GM03348 (cell line): ENCODE measurements at places on chromosomes 7 and 10.
A peak's percentile ranks its signal among the peaks of the same experiment; 100 is the strongest.

DNA sequence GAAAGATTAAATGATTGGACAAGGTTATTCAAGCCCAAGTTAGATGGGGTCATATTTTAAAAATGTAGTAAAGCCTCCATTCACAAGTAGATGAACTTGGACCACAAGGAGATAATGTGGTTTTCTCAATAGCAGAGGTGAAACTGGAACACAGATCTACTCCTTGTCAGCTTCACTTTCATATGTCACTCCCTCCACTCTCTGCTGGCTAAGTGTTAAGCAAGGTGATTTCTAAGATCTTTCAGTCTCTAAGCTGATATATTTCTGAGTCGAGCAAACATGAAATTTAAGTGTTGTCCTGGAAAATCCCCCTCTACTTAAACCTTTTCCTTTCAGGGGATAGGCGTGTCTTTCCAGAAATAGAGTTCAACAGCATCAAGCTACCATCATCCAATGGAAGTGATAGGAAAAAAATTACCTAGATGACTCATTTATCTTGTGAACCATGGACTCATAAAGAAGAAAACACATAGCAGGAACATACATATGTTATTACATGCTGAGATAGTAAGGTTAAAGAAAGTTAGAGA is 275.0 kb downstream of the PTEN start:
- DNase-seq: no peak

GRCh38 chr7:12879139-12879538 is 191.7 kb downstream of the ARL4A start:
- DNase-seq: no peak

- DNase-seq: peak; percentile 64
Observed at GRCh38 chr7:101399759-101400158, 37.1 kb downstream of the COL26A1 start.

DNA sequence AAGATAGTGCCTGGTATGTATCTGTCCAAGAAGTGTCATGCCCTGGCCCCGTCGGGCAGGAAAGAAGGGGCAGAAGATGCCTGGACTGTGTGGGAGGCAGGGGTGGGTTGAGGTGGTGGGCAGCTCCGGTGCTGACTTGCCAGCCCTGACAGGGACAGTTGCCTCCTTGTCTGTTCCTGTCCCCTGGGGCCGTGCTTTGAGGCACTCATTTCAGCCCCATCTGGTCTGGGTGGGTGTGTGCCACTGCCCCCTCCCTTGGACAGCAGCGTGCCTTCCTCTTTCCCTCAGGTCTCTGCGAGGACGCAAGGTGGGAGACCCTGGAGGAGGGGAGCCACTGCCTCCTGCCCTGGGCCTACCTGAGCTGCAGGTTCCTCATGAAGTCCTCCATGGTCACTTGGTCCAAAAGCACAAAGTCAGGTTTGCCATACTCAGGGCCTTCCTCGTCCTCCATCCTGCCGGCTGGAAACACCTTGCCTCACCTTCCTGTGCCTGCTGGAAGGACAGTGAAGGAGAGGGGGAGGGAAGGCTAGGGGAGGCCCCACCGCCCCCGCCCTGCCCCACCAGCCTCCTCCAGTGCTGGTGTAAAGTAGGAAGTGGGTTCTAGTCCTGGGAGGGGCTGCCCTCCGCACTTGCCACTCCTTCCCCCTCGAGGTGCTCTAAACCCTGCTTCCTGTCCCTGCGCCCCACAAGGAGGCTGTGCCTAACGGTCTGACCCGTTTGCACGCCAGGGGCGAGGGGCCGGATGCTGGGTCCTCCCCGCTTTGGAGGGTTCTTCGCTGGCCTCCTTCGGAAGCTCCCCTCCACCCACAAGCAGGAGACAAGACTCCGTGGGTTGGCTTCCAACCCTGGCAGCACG is at the start of gene MYO1G:
TSS of gene MYO1G (minus strand) at position 505 of the 856 bp plus-strand sequence. CDS start at position 451, 54 bp downstream.
- no peak for DNase-seq

DNA sequence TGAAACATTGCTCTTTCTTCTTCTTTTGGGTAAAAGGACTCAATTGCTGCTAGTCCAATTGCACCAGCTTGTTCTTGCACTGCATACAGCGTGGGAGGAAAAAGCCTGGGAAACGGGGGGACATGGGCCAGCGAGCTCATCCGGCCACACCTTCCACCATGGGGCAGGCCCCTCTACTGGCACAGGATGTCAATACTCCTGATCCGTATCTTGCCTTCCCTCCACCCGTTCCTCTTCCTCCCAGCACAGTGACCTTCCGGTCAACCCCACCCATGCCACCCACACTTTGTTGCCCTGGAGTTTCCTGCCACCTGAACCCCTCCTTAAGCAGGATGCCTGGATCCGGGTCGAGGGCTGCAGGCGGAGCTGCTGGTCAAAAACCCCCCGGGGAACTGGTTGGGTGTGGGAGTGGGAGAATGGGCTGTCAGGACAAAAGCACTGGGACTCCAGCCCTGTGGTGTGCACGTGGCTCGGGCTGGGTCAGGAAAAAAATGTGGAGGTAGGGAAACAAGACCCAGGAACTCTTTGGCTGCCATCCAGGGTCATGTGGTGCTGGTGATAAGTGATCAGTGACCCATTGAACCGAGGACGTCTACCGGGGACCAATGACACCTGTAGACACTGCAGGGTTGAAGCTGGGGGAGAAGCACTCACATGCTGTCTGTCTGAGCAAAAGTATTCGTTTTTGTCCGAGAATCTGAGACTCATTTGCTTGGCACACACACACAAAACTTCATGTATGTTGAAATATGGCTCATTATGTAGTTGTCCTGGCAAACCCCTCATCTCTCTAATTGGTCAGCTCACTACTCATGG is 8.1 kb downstream of the IL2RA start:
- no peak for DNase-seq

- no peak for DNase-seq
Observed at GRCh38 chr10:132163826-132164515, 22.8 kb upstream of the DPYSL4 start.

- DNase-seq: no peak
Observed at GRCh38 chr7:129884495-129884894, 68.3 kb downstream of the UBE2H start.

DNA sequence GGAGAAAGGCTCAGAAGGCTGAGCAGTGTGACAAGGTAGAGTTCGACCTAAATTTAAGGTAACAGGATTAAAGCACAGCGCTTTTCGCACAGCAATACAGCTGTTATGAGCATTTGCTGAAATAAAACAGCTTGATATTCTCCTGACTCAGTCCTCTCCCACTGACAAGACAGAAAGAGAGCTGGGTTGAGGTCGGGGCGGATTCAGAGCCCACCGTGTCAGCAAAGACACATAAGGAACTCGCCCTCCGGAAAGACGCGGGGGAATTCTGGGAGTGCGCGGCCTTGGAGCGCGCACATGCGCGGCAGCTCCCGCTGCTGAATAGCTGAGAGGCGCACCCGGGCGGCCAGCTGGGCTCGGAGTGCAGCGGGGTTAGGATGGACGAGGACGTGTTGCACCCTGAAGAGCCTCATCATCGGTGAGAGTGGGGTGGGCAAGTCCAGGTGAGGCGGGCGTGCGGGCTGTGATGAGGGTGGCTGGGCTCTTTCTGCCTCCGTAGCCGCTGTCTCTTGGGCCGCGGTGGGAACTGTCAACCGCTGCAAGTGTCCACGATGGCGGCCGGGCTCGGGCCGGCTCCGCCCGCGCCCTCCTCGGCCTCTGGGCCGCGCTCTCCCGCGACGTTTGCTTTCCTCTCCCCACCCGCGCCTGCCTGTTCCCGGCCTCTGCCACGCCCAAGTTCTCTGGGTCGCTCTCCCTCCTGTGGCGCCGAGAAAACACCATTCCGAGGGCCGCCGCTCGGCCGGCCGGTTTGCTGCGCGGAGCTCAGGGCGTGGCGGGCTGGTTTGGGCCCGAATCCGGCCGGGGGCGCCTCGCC is 120.6 kb downstream of the LYZL1 start:
- DNase-seq: peak; percentile 92

- no peak for DNase-seq
Observed at GRCh38 chr7:151410405-151411390, 860 bp upstream of the WDR86 start.

DNA sequence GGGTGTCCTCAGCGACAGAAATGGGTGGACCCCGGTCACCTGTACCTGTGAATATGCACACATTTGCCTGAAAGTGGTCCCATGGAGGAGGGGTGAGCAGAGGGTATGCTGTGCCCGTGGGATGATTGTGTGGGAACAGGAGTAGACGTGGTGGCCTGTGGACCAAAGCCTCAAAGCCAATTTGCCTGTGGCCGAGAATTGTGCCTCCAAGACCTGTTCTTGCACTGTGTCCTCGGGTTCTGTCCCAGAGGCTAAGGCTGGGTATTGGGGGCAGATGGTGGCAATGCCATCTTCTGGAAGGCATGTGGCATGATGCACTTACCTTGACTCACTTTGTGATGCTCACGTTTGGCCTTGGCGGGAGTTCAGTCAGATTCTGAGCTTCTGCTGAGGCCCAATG is 351.0 kb downstream of the TCERG1L start:
- no peak for DNase-seq

GRCh38 chr10:91931526-91932190 is 8.1 kb downstream of the BTAF1 start:
- DNase-seq: no peak

GRCh38 chr7:102310414-102310815 is 23.7 kb downstream of the SH2B2 start:
- no peak for DNase-seq

DNA sequence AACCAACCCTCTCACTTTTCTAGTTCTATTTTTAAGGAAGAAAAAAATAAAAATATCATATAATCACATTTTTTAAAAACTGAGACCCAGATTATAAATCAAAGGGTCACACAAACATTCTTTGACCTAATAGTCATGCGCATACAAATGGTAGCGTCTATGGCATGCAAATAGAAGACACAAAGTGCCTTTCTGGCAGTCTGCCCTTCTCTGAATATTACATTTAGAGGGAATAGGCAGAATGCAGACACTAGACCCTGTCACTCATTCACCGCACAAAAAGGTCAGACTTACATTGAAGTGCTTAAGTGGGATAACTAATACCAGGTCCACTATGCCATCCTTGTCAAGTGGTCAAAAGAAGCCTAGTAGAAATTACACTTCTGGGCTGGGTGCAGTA is 26.5 kb upstream of the FHIP2A start:
- DNase-seq: no peak

- DNase-seq: no peak
Observed at GRCh38 chr7:52163311-52163710, 846.7 kb upstream of the COBL start.

DNA sequence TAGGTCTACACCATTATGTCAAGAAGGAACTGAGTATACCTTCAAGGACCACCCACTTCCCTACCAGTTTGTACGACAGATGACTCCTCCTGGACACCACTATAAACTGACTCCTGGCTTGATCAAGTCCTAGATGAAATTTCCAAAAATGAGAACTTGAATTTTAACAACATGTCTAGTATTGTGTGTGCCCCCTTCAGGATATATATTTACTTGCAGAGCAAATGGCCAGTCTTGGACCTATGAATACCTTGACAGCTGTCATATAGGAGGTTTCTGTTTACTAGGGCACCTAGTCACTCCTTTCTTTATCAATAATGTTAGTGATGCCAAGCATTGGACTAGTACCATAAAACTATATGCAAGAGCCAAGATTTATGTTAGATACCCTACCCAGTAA is 94.1 kb upstream of the TMEM26 start:
- DNase-seq: no peak

DNA sequence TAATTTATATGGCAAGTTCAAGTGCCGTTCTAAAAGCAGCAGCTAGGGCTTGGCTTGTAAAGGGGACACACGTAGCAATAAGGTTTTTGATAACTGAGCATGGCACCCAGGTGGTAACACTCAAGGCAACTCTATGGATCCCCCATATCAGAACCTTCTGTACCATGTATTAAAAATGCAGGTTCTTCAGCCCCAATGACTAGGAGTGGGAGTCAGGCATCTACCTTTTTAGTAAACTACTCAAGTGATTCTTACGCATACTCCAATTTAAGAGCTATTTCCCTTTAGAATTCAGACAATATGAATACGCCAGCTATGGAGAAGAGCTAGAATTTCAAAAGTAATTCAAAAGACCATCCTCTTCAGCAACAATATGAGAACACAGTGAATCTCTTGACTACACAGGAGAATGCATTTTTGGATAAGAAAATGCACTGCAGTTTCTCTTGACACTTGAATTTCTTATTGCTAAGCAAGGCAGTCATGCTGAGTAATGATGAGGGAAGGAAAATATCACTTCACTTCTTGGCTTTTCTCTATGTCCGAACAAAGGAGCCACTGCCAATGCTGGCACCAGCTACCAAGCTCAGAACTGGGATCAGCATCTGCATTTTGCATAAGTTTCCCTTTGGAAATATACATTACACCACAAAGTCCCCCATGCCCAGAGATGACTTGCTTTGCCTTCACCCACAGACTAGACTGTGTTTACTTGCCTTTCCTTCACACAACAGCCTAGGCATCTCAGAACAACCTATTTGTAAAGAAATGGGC is 53.5 kb downstream of the ABLIM1 start:
- no peak for DNase-seq

GRCh38 chr7:17668122-17668521 is 272.2 kb downstream of the SNX13 start:
- no peak for DNase-seq

DNA sequence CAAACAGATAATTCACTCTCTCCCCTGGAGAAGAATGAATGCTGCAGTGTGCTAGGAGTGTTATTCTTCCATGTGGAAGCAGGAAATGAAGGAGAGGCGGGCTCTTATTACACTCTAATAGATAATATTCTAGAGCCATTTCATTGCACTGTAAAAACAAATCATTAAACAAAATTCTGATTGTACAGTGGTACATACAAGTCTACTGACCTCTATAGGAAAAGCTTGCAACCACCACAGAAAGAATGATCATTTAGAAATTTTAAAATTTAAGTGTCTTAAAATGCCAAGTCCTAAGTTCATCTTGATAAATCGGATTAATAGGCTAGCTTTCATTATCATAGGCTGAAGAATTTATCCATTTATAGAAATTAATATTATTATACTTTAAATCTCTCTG is 960.3 kb upstream of the LRRN3 start:
- DNase-seq: no peak
